HuH-7.5 (cell line): ENCODE measurements at places on chromosomes 3 and 15.

DNA sequence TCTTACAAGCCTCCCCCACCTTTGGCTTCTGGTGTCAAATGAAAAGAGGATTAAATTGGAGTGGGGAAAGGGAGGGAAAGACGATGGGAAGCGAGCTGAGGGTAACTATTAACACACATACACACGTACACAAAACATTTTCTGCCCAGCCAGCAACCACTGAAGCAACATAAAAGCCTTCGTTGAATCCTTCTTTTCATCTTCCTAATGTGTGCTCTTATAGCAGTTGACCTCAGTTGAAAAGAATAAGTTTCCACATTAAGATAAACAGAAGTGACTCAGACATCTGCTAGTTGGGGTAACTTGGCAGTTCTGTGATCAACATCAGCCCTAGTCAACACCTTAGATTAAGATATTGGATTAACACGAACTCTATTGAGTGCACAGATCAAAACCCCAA, 558.5 kb downstream of the MECOM start:
- DNase-seq, result no peak

DNA sequence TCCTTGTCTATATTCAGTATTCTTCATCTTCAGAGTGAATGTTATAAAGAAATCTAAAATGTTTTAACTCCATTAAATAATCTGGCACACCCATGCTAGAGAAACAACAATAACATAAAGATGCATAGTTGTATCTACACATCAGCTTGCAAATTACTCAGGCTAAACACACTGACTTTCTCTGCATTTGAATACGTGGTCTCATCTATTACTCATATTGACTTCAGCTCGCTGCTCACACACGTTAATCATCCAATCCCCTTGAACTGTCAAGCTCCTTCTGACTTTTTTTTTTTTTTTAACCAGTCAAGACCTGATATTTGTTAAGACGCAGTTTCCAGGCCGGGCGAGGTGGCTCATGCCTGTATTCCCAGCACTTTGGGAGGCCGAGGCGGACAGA, 1137.3 kb upstream of the CADM2 start:
- DNase-seq, result no peak

DNA sequence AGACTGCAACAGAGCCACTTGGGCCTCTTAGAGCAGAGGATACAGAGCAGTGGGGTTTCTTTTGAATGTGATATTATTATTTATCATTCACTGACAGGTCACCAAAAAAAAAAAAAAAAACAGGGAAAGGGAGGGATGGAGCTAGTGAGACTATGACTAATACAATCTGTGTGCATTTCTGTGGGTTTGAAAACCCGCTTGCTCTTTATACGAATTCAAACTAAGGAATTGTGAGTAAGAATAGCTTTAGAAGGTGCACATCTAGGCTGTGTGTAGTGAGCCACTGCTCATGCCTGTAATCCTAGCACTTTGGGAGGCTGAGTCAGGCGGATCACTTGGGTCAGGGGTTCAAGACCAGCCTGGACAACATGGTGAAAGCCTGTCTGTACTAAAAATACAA, 186.6 kb upstream of the MANF start:
- DNase-seq, result no peak

- DNase-seq, result no peak
Observed at GRCh38 chr3:168002786-168003368, 92.8 kb downstream of the GOLIM4 start.

GRCh38 chr15:71456811-71457210, 341.5 kb downstream of the THSD4 start:
- DNase-seq, result no peak

GRCh38 chr15:88651971-88652370, 13.2 kb downstream of the ISG20 start:
- no peak for DNase-seq

GRCh38 chr3:155853214-155854140, 750 bp downstream of the SLC33A1 start:
- no peak for DNase-seq

GRCh38 chr3:43363621-43364266, 77.4 kb downstream of the SNRK start:
- no peak for DNase-seq

GRCh38 chr3:14482271-14482721, 57.8 kb downstream of the GRIP2 start:
- DNase-seq, result no peak

- no peak for DNase-seq
Observed at GRCh38 chr3:131282379-131282778, 99.2 kb upstream of the NUDT16 start.

DNA sequence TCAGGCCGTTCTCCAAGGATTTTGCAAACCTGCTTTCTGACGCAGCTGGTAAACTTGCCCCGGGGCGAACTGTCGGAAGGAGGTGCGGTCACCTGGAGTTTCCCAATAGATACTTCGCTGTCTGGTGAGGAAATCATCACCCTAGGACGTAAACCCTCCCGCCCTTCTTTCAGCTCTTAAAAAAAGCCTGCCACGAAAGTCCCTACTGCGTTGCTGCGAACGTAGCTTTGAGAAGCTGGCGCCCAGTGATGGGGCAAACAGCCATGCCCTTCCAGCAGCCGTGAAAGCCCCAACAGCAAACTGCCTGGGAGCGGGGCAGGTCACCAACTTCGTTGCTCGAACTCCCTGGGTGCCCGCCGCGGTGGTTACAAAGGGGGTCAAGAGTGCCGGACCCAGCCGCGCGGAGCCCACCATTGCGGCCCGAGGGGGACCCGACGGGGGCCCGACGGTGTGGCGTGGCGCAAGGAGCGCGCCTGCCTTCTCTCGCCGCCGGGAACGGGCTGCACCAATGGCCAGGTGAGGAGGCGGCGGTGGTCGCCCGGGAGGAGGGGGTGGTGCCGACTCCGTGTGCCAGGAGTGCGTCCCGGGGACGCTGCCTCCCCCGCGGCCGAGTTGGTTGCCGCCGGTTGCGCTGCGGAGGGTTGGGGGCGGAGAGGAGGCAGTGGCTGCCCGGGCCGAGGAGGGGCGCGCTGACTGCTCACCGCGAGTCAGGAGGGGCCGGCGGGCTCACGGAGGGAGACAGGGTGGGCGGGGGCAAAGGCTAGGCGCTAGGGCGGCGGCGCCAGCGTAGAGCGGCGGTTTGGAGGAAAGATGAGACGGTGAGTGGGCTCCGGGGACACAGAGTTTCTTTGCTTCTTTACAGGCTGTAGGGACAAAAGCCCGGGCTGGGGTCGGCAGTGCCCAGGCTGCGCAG, at the start of gene PHLDB2:
Gene PHLDB2, plus strand, starts transcription at position 205 of the 913 bp plus-strand sequence. CDS start 24,813 bp downstream, outside the sequence.
- peak; percentile 66 for DNase-seq

- no peak for DNase-seq
Observed at GRCh38 chr3:86960550-86960949, 30.4 kb downstream of the VGLL3 start.

GRCh38 chr3:58116985-58117384, 93.8 kb downstream of the DNASE1L3 start:
- no peak for DNase-seq

DNA sequence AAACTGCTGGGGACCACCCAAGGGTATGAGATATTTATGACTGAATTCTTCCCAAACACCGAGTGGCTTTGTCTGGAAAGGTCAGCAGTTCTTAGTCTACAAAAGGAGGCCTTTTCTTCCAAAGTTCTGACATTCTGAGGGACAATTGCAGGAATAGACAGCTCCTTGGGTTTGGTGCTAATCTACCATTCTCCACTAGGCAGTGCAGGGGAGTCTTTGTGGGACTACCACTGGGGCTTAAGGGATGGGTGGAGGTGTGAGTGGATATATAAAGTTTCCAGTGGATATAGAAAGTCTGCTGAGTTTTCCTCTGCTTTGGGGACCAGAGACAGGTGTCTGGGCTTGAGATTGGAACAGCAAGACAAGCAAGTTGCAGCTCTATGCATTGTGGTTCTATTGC, 62.7 kb downstream of the EXOG start:
- DNase-seq, result no peak

GRCh38 chr3:100606894-100607512, 2.4 kb upstream of the ADGRG7 start:
- DNase-seq, result no peak

DNA sequence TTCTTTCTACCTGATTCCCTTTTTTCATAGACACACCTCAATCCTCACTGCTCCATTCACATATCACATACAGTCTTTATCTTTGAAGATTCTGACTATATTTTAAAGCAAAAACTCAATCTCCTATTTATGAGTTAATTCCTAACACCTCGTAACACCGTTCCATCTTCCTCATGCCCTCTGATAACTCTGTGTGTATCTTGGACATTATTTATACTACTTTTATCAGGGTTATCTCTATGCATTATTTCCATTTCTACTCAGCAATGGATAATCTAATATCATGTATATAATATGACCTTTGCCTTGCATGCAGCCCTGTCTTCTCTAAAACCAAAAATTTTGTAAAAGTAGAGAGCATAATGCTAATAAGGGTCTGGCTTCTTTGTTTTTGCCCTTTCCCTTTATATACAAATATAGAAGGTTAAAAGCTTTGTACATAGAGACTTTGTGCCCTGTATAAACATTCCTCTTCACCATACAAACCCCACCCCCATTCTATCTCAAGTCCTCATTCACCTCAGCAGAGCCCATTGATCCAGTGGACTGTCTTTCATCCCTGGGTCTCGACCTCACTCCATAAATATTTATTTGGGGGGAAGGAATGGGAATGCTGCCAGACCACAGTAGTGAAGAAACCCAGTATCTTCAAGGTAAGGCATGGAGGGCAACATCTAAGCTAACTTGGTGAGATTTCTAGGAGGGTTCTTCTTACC, 21.8 kb downstream of the TRIM42 start:
- DNase-seq, result peak; percentile 13

GRCh38 chr3:58824285-58824684, 157.7 kb upstream of the FAM3D start:
- peak; percentile 7 for DNase-seq

GRCh38 chr15:66833371-66833770, 131.3 kb downstream of the SMAD6 start:
- no peak for DNase-seq

- DNase-seq, result no peak
Observed at GRCh38 chr3:183493296-183494045, 62.0 kb downstream of the KLHL6 start.

- DNase-seq, result no peak
Observed at GRCh38 chr3:82085356-82085755, 323.9 kb upstream of the GBE1 start.

DNA sequence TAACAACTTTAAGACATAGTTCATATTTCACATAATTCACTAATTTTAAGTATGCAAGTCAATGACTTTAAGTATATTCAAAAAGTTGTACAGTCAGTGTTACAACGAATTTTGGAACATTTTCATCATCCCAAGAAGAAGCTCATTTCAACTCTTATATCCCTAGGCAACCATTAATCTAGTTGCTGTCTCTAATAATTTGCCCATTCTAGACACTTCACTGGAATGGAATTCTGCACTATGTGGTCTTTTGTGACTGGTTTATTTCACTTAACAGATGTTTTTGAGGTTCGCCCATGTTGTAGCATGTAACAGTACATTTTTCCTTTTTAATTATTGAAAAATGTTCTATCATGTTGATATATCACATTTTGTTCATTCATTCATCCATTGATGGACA, 104.2 kb upstream of the SPRED1 start:
- no peak for DNase-seq

DNA sequence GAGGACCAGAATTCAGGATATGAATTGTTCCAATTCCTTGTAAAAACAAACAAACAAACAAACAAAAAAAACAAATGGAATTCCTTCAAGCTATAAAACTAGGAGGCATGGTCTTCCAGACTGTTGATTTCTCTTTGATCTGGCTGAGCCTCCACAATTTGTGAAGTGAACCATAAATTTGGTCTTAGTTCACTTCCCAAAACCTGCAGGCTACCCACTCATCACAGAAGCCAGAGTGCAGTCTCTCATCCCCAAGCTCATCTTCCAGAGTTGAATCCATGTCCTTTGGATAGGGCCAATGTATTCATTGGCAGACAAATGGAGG, 203.9 kb downstream of the DTWD1 start:
- no peak for DNase-seq

DNA sequence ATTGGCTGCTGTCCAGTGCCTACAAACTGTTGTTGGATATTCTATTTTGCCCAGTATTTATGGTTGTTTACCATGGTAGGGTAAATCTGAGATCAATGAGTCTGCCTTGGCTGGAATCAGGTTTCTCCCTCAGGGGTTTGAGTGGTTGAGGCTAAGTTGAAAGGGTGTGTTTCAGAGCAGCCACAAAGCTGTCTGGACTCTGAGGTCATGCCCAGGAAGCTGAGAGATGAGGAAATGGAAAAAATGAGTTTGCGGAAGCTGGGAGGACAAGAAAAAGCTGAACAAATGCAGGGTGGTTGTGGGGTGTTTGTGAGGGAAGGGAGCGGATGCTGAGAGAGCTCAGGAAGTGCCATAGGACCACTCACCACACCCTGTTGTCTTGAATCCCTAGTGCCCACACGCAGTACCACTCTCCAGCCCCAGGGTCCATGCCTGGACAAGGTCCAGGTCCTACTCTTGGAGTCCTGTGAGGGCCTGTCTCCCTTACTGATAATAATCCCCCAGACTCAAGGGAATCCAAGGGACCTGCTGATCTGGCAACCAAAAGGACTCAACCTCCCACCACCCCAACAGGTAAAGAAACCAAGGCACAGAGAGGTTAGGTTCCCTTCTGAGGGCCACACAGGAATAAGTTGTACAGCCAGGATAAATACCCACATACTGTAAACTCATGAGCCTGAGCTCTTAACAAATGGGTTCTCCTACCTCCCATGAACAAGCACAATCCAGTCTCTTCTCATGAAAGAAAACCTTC, 81.6 kb downstream of the PPCDC start:
- DNase-seq, result peak; percentile 69

- no peak for DNase-seq
Observed at GRCh38 chr3:71462586-71462985, 120.9 kb downstream of the FOXP1 start.

GRCh38 chr15:69979783-69980182, 117.9 kb downstream of the TLE3 start:
- DNase-seq, result no peak

GRCh38 chr3:57127891-57128518, 37.1 kb downstream of the IL17RD start:
- DNase-seq, result no peak

DNA sequence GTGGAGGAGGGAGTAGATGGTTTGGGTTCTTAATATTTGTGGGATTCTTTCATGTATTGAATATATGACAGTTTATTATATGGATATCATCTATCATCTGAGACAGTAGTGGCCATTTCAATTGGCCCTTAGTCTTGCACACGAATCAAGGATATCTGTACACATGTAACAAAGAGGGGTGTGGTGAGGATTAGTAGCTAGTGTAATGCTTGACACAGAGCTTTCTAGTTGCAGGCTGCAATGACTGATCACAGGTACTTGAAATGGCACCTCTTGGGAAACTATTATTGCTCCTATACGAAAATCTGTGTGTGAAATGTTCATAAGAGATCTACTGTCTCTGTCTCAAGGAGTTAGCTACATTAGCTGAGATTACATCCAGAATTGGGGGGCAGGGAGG, 12.8 kb downstream of the TM4SF1 start:
- DNase-seq, result no peak

GRCh38 chr15:70227147-70227546, 129.4 kb upstream of the TLE3 start:
- DNase-seq, result no peak

GRCh38 chr15:54820811-54821210, 375.9 kb downstream of the RSL24D1 start:
- no peak for DNase-seq

- DNase-seq, result no peak
Observed at GRCh38 chr15:40006646-40007045, 32.3 kb downstream of the SRP14 start.
